Astrocyte (in vitro differentiated cells and primary cell): ENCODE measurements at places on chromosomes 2 and 18. TPM values are rescaled to one million over a fixed set of nuclear protein-coding genes. Genes with fewer than 3 reads are reported as not detected.

VWC2L gene
- not detected in 2 replicates for total RNA-seq

ORC4 gene
- total RNA-seq: 39.3 and 43.8 TPM in 2 replicates

DNA sequence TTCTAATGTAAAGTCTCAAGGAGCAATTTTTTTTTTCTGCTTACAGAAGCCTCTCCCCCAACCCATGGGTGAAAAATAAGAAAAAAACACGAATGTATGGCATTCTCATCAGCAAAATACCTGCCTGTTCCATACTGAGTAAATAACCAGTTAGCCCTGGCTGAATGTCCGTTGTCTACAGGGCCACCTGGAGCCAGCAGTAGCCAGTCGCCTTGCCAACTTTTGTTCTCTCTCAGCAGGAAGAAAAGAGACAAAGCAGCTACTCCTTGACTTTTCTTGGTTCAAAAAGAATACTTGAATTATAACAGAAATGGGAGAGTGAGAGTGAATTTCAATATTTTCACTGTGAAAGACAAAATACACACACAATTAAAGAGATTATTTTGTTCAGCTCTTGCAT, 532.9 kb upstream of the CRIM1 start:
- H3K27me3 ChIP-seq: no peaks in the 10 kb centered on the region
- no peak overlapping the region for H3K4me3 ChIP-seq
- no peak for DNase-seq

DNA sequence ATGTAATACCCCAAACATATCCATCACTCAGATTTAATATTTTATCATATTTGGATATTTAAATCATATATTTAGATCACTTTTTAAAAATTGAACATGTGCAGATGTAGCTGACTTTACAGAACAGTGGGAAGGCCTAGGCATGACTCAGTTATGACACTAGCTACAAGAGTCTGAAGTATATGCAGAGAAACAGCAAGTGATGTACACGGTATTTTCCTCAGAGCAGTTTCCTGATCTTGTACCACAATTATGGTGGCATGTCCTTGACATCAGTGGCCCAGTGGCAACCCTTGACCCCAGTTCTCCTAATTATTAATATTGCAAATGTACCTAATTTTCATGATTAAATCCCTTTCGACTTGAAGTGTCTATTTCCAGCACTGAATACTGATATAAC, 28.2 kb downstream of the CDKL4 start:
- H3K4me1 ChIP-seq: no peaks in the 10 kb centered on the region
- no peaks in the 10 kb centered on the region for H3K36me3 ChIP-seq
- DNase-seq: no peak
- no peak overlapping the region for H3K27ac ChIP-seq
- H3K4me3 ChIP-seq: no peak overlapping the region
- no peaks in the 10 kb centered on the region for H3K27me3 ChIP-seq

C2orf81 gene
- 2.1 and 2.5 TPM in 2 replicates for total RNA-seq

GRCh38 chr2:2663401-2664036, 332.4 kb upstream of the MYT1L start:
- H3K27me3 ChIP-seq: no peaks in the 10 kb centered on the region
- no peaks in the 10 kb centered on the region for H3K36me3 ChIP-seq
- no peak overlapping the region for H3K4me3 ChIP-seq
- peak; percentile 33 for DNase-seq

UPP2 gene
- total RNA-seq: not detected in 2 replicates

LIMS4 gene
- total RNA-seq: 1.3 and 3.7 TPM in 2 replicates

DPYSL5 gene
- 1.2 and 2.9 TPM in 2 replicates for total RNA-seq

KCNJ13 gene
- not detected in 2 replicates for total RNA-seq

DNA sequence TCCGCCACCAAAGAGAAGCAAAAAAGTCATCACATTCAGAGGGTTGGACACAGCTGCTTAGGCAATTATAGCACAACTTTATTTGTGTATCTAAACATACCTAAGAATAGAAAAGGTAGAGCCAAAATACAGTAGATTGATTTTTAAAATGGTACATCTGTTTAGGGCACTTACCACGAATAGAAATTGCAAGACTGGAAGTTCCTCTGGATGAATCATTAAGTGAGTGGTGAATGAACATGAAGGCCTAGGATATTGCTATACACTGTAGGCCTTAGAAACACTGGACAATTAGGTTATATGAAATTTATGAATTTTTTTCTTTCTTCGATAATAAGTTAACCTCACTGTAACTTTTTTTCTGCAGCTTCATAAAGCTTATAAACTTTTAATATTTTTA, 687.0 kb downstream of the BCL11A start:
- no peak overlapping the region for H3K27ac ChIP-seq
- no peak for DNase-seq
- H3K4me3 ChIP-seq: no peak overlapping the region
- H3K4me1 ChIP-seq: no peaks in the 10 kb centered on the region
- no peaks in the 10 kb centered on the region for H3K36me3 ChIP-seq

SERPINB3 gene
- total RNA-seq: not detected in 2 replicates

TLX2 gene
- total RNA-seq: not detected in 2 replicates

DNA sequence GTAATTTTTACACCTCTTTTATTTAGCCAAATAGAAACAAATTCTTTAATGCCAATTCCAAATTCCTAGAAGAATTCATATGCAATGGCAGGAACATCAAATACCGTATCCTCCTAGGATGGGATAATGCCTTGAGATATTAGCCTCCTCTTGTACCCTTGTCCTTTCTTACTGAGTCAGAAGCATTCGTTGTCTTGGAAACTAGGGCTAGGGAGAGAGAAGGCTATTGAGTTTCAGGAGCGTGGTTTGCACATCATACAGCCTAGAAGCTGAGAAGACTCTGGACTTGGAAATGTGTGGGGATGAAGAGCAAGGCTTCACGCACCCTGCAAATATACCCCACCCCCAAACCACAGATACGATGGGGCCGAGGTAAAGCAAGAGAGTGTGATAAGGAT, 300.7 kb downstream of the SP3 start:
- DNase-seq: no peak
- H3K27ac ChIP-seq: no peak overlapping the region
- H3K4me3 ChIP-seq: no peak overlapping the region
- H3K4me1 ChIP-seq: peaks cover 6% of the 10 kb centered on the region
- no peaks in the 10 kb centered on the region for H3K36me3 ChIP-seq
- H3K27me3 ChIP-seq: no peaks in the 10 kb centered on the region

- H3K27ac ChIP-seq: no peak overlapping the region
- H3K27me3 ChIP-seq: peaks cover 29% of the 10 kb centered on the region
- H3K36me3 ChIP-seq: no peaks in the 10 kb centered on the region
Observed at GRCh38 chr2:205370726-205371125, 311.6 kb upstream of the NRP2 start.

GRCh38 chr2:241559323-241560161, 997 bp downstream of the BOK start:
- peak overlapping the region; percentile 73 for H3K4me3 ChIP-seq
- H3K36me3 ChIP-seq: no peaks in the 10 kb centered on the region
- peaks cover 25% of the 10 kb centered on the region for H3K4me1 ChIP-seq
- DNase-seq: peak; percentile 39

MAL gene
- total RNA-seq: 0.41 TPM in 1 of 2 replicates, not detected in the other

GRCh38 chr2:176187899-176188773, at the start of gene HOXD1:
HOXD1 (plus strand) TSS chr2:176188668; CDS start chr2:176188802, 134 bp downstream.
- peaks cover 12% of the 10 kb centered on the region for H3K4me1 ChIP-seq
- H3K27ac ChIP-seq: no peak within 1 kb of the TSS
- peak; percentile 26 for DNase-seq
- H3K36me3 ChIP-seq: no peaks in the 10 kb centered on the region
- H3K4me3 ChIP-seq: peak within 1 kb of the TSS; percentile 58

DNA sequence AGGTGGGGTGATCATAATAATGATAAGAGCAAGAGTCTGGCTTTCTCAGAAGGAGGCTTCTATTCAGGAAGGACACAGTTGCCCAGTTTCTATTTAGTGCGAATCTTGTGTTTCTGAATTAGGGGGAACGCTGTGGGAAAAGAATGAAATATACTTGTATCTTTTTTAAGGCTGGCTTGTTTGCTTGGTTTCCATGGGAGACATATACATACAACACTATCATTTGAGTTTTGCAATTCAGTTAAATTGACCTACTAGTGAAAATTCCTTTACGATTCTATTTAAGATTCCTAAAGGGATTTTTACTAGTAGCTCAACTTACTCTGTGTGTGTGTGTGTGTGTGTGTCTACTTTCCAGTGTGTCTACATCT, 24.7 kb upstream of the ANKRD62 start:
- H3K27me3 ChIP-seq: no peaks in the 10 kb centered on the region
- no peak for DNase-seq
- H3K36me3 ChIP-seq: no peaks in the 10 kb centered on the region
- H3K27ac ChIP-seq: no peak overlapping the region
- no peaks in the 10 kb centered on the region for H3K4me1 ChIP-seq
- no peak overlapping the region for H3K4me3 ChIP-seq

DNA sequence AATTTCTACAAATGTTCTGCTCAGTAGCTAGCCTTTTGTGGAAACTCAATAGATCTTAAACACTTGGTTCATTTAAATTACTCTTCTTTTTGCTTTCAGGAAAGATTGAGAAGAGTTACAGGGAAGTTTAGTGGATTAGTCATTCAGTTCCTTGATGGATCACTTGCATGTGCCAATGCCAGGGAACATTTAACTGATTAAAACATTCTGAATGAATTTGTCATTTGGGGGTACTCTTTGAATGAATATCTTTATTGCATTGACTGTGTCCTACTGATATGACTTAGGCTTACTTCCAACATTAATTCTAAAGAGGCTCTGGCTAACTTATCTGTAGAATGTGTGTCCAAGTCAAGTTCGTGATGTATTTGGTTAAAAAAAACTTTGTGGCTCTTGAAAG, 199.8 kb downstream of the PLCL1 start:
- no peaks in the 10 kb centered on the region for H3K27me3 ChIP-seq
- H3K36me3 ChIP-seq: no peaks in the 10 kb centered on the region

DNA sequence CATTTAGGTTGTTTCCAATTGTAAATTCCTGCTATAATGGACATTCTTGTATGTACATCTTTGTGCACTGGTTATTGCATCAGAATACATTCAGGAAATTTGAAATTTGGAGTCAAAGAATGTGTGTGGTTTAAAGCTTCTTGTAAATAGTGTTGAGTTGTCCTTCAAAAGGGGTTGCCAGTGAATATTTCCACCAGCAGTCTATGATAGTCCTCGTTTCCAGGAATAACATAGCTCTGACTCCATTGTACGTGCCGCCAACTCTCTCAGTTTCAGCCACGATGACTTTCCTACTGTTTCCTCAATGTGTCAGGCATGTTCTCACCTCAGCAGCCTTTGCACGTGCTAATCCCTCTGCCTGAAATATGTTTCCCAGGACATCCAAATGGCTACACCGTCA, 10.9 kb upstream of the HS6ST1 start:
- no peaks in the 10 kb centered on the region for H3K4me1 ChIP-seq
- DNase-seq: peak; percentile 41
- no peaks in the 10 kb centered on the region for H3K36me3 ChIP-seq
- H3K27me3 ChIP-seq: no peaks in the 10 kb centered on the region

ITGAV gene
- 661 and 779 TPM in 2 replicates for total RNA-seq

RRM2 gene
- 6.8 and 11.9 TPM in 2 replicates for total RNA-seq

DNA sequence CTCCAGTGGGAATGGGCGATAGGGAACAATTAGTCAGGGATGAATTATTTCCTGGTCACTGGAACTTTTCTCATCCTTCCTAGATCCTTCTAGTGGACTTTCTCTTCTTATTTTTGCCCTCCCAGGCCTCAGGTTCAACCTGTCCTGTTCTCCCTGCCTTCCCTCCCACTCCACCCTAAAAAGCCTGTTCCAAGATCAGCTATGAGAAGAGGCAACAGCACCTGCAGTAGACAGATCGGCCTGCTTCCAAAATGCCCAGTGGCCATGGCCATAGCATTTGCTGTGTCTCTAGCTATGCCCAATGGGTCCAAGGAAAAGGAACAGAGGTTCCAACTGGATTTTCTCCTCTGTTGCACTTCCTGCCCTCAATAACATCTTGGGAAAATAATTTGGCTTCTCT, 16.5 kb upstream of the KCNF1 start:
- no peak overlapping the region for H3K4me3 ChIP-seq
- no peak for DNase-seq
- no peaks in the 10 kb centered on the region for H3K36me3 ChIP-seq
- no peaks in the 10 kb centered on the region for H3K4me1 ChIP-seq
- peaks cover 25% of the 10 kb centered on the region for H3K27me3 ChIP-seq
- no peak overlapping the region for H3K27ac ChIP-seq

- no peak overlapping the region for H3K27ac ChIP-seq
- peaks cover 29% of the 10 kb centered on the region for H3K27me3 ChIP-seq
- H3K36me3 ChIP-seq: no peaks in the 10 kb centered on the region
Observed at GRCh38 chr2:199851883-199852282, 891 bp upstream of the FTCDNL1 start.

LDLRAD4 gene
- 26.0 and 40.1 TPM in 2 replicates for total RNA-seq

RBKS gene
- 1.6 and 2.6 TPM in 2 replicates for total RNA-seq

DNA sequence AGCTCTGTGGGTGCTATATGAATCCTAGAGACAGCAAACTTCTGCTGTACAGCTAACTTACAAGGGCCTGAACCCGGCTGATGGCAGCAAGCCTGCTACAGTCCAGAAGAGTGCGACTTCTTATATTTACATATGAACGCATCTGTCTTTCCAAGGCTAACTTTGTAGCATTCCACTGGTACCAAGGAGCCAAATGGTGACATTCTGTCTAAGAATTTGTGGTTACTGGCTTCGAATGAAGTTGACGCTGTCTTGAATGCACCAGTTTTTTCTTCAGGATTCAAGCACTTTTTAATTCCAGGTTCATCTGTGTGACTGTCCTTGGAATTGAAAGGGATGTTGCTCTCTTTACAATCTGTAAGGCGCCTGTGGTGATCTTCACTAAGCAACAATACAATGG, 42.4 kb downstream of the THUMPD2 start:
- H3K27me3 ChIP-seq: no peaks in the 10 kb centered on the region
- H3K4me3 ChIP-seq: peak overlapping the region; percentile 37
- peak overlapping the region; percentile 98 for H3K27ac ChIP-seq

- H3K27me3 ChIP-seq: no peaks in the 10 kb centered on the region
- no peak overlapping the region for H3K27ac ChIP-seq
- no peaks in the 10 kb centered on the region for H3K36me3 ChIP-seq
Observed at GRCh38 chr2:15986068-15986560, 45.8 kb downstream of the MYCN start.

DNA sequence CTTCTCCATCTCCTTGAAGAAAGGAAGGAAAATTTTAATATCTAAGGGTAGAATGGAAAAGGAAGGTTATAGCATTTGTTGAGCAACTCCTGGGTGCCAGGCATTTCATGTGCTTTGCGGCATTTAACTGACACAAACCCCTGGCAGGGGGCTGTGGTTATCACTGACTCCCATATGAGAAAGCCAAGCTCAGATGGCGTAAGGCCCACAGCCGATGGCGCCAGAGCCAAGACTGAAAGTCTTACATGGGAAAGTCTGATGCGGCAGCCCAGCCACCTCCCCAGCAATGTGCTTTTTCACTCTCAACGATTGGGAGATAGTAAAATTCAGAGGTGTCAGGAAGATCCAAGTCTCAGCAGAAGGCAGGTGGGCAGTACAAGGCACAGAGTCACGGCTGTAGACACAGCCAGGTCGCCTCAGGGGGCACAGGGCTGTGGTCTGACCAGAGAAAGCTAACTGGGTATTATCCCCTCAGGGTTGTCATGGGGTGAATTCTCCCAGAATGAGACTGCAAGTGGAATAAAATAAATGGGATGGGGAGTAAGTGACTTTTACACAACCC, 324.2 kb upstream of the NCKAP5 start:
- H3K27ac ChIP-seq: no peak overlapping the region
- peaks cover 3% of the 10 kb centered on the region for H3K27me3 ChIP-seq
- no peaks in the 10 kb centered on the region for H3K36me3 ChIP-seq
- DNase-seq: no peak
- H3K4me3 ChIP-seq: no peak overlapping the region
- H3K4me1 ChIP-seq: no peaks in the 10 kb centered on the region
